Hippocampal formation (tissue), 2 donors: ENCODE measurements at places on chromosomes 16 and 17.

GRCh38 chr16:5001571-5001970, 32.2 kb downstream of the NAGPA start:
- DNase-seq: no peak

- DNase-seq: no peak
These were observed 964 bp upstream of the FAAP100 start for GRCh38 chr17:81553018-81553615.

- no peak for DNase-seq
These were observed 37.3 kb upstream of the ICAM2 start for GRCh38 chr17:64057701-64058263.

- DNase-seq: no peak
These were observed 606.2 kb downstream of the WWOX start for GRCh38 chr16:78705694-78706093.

- DNase-seq: no peak
These were observed 15.1 kb downstream of the ZC3H18 start for GRCh38 chr16:88585269-88585668.
